ENCODE measurements at places on chromosomes 3 and 15.

GRCh38 chr15:71472566-71472965 lies 337.8 kb upstream of the NR2E3 start:
- DNase-seq = no peak

GRCh38 chr15:70855764-70856163 lies 1.8 kb upstream of the LARP6 start:
- peak; percentile 12 for DNase-seq

GRCh38 chr3:147364771-147365170 lies 41.6 kb downstream of the ZIC4 start:
- DNase-seq = no peak

DNA sequence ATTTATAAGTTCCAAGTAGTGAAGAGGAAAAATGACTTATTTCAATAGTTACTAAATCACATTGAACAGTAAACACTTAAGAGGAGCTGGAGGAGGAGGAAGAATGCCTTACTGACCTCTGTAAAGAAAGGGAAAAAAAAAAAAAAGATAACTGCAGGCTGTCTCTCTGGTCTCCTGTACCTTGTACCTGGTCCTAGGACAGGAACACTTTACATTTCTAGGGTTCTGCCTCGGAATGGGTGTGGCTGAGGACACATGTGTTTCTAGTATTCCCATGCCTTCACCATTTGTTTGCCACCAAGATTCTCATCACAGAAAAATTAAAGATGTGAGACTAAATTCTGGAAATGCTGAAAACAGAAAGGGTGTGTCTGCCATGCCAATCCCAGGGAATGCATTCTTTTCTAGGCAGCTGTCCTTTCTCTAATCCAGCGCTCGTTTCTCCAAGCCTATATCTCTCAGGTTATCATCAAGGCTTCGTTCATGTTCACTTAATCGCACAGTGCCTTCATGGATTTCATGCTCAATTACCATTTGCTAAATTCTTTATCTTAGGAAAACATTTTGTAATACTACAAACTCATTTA lies 1208.3 kb downstream of the OTOL1 start:
- no peak for DNase-seq

DNA sequence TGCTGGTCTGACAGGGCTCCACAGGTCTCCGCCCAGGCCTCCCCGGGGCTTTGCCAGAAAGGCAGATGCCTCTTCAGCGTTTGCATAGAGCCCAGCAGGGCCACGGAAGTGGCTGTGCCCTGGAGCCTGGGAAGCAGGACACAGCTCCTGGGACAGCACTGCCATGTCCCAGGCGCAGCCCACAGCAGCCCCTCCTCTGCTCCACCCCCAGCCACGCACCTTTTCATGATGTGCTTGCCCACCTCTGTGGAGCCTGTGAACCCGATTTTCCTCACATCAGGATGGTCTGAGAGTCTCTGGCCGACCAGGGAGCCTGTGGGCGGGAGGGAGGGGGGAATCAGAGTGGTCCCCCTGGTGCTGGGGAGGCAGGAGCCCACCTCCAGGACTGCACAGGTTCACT lies 33.9 kb upstream of the SLC41A3 start:
- DNase-seq = no peak

GRCh38 chr3:3708769-3709115 lies 90.5 kb upstream of the LRRN1 start:
- no peak for DNase-seq

DNA sequence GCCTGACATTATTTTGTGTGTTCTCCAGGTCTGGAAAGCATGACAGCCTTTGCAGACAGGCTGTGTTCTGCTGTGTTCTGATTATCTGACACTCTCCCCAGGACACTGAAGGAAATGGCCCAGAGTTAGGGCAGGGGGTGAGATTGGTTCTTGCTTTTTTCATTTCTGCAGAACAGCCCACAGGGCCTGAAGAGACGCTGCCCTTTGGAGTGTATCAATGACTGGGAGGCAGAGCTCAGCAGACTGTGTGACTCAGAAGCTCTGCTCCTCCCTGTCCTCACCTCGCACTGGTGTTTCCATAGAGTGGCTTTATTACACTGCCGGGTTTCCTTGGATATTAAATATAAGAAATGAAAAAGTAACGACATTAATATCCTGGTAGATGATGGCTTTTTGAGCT lies 523.6 kb downstream of the NTRK3 start:
- peak; percentile 11 for DNase-seq

DNA sequence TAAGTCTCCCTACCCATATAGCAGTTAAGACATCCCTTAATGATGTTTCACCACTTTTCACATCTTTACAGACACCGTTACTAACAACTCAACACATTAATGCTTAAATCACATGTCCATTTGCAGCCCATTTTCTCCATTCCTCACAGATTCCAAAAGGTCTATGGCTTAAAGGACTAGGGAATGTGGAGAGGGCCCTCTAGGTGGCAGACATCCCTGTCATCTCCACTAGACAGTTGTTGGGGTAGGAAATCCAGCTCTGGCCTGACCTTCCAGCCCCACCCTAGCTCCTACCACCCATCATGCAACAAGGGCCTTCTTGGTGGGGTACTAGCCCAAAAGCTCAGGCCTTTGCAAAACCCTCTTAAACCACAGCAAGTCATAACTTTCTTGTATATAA lies 25.2 kb downstream of the CPEB1 start:
- no peak for DNase-seq
